COLO829 (cell line): ENCODE measurements at places on chromosomes 2 and 18.

DNA sequence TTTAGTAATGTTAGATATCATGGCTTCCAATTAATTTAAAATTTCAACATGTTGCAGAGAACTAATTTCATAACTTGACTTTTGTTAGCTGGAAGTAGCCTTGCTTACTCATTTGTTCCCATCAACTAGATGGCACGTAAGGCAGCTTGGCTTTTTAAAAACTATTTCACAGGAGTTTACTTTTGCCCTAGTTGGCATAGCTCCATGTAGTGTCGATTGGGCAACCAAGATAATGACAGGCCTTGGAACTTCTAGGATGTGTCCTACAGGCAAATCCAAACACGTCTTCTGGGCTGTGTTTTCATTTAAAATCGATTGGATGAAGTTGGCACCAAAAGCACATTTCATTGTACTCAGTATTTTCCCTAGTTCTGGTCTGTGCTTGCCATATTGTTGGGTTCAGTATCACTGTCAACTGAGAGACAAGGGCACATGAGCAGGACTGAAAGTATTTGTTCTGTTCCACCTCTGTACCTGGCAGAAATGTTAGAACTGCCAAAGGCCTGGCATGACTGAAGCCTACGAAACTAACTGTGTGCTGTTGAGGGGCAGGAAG is 29.4 kb downstream of the HADHB start:
- no peak for DNase-seq

- DNase-seq = no peak
These were observed 92.9 kb downstream of the TXNL1 start for GRCh38 chr18:56545464-56545863.

DNA sequence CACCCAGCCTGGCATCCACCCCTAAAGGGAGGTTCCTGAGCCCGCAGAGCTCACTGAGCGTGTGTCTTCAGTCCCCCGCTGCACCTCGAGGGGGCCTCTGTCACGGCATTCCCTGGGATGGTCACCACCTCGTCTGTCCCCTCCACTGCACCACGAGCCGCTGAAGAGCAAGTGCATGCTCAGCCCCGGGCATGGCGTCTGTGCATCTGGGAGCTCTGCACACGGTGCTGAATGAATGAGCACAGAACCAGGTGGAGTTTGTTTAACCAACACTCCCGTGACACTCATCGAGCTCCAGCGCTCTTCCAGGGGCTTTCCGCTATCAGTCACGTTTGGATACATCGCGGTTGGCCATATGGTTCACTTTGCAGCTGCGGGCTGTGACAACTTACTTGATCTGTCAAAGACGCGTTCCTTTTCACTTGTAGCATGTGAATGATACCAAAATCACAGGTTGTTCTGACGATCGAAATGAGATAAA is 9.2 kb downstream of the ALLC start:
- DNase-seq = no peak

GRCh38 chr2:216687646-216688045 is 7.7 kb downstream of the IGFBP5 start:
- no peak for DNase-seq

- no peak for DNase-seq
These were observed 203.7 kb downstream of the TMEM163 start for GRCh38 chr2:134515137-134515536.

- DNase-seq = no peak
These were observed 10.8 kb upstream of the ATL2 start for GRCh38 chr2:38387887-38388286.

- DNase-seq = no peak
These were observed 58.9 kb downstream of the INPP4A start for GRCh38 chr2:98503481-98504105.

DNA sequence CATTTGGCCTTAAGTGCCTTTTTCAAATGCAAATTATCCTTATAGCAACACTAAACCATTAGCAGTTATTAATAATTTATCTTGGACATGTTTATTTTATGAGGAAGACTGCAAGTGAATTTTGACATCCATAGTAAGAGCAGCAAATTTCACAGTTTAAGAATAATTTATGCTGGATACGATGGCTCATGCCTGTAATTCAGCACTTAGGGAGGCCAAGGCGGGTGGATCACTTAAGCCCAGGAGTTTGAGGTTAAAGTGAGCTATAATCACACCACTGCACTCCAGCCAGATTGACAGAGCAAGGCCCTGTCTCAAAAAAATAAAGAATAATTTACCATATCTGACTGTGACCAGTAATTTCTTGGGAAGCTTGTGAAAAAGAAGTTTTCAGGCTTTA is 286.2 kb downstream of the TMX3 start:
- no peak for DNase-seq

GRCh38 chr2:33535421-33535820 is 59.0 kb downstream of the RASGRP3 start:
- no peak for DNase-seq

GRCh38 chr2:155391613-155392130 is 693.2 kb downstream of the KCNJ3 start:
- DNase-seq = no peak

DNA sequence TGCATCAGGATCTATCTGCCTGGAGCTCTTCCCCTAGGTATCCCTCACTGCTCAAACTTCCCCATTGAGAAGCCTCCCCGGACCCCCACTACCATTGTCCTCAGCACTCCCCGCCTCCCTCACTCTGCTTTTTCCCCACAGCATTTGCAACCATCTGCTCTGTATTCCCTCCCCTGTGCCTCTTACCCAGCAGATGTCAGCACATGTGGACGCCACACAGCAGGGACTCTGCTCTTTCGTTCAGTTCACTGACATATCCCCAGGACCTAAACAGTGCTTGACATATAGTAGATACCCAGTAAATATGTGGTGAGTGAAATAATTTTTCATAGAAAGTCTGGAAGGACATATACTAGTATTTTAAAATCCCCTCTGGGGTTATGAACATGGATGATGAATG is 101.1 kb downstream of the TMEM247 start:
- DNase-seq = no peak

DNA sequence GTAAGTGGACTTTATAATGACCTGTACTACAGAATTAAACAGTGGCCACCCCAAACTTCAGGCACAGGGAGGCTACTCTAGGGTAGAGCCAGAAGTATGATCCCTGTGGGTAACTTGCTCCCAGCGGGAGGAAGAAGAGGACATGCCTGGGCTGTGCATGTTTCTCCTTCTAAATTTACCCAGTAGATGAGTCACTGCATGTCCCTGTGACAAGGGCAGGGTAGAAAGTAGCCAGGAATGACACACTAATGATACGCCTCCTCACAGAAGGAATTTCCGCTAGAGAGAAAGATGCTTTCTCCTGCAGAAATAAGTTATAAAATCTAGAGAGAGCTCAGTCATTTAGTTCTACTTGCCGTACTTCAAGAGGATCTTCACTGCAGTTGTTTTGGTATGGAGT is 7.5 kb downstream of the ACYP2 start:
- peak; percentile 40 for DNase-seq

- no peak for DNase-seq
These were observed 149.1 kb upstream of the MYCN start for GRCh38 chr2:15791294-15791693.

- DNase-seq = no peak
These were observed 8.1 kb downstream of the VIT start for GRCh38 chr2:36704475-36705150.

DNA sequence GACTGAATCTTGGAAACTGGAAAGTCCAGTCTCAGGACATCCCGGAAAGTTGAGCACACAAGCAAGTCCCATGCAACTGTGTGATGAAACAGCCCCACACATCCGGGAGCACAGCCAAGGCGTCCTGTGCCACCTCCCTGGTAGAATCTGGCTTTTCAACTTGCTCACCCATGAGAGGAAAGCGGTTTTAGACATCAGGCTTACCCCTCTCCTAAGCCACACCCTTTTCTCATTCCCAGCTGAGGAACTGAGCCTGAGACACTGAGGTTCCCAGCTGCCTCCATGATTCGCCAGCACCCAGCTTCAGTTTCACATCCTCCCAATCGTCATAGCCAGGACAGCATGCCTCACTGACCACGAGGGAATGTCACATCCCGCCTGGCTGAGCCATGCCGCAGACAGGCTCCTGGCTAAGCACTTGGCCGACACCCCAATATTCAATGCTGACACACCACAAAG is 60.3 kb downstream of the STEAP3 start:
- no peak for DNase-seq

DNA sequence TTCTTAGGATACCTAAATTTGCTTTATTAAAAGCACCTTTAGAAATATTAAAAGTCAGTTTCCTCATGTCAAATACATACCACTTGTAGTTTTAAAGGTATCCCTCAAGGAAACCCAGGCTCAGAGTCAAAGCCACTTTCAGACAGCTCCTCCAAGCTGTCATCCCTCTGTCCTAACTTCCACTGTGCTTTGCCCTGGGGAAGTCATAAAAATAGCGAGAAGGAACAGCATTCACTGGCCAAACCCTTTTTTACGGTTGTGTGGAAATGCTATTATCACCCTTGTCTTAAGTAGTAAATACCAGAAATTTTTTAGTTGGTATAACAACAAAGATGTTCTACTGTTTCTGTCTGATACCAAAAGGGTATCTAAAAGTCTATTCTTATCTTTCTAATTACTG is 680.5 kb downstream of the ZEB2 start:
- no peak for DNase-seq

DNA sequence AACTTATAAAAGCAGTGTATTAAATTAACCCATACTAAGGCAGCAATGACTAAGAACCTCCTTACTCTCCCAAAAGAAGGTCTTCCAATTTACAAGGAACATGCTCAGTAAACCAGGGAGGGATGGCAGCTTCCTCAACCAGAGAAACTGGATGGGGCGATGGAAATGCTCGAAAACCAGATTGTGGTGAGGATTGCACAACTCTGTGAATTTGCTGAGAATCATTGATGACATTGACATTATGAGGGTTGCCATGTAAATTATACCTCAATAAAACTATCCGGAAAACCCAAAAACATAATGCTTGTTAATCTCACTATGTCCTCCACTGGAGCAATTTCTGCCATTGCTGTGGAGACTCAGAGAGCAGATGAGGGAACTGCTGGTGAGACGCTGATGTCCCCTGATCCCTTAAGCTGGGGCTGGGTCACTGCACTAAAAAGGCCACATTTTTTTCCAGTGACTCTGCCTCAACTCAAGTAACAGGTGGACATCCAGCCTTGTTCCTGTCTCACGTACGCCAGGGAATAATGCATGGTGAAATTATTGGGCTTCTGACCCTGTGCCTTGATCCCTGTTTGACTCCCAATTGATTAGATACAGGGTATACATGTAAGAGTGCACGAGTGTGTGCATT is 288.3 kb downstream of the CYP26B1 start:
- DNase-seq = no peak

- no peak for DNase-seq
These were observed 1608.3 kb upstream of the ZEB2 start for GRCh38 chr2:146128216-146128615.

DNA sequence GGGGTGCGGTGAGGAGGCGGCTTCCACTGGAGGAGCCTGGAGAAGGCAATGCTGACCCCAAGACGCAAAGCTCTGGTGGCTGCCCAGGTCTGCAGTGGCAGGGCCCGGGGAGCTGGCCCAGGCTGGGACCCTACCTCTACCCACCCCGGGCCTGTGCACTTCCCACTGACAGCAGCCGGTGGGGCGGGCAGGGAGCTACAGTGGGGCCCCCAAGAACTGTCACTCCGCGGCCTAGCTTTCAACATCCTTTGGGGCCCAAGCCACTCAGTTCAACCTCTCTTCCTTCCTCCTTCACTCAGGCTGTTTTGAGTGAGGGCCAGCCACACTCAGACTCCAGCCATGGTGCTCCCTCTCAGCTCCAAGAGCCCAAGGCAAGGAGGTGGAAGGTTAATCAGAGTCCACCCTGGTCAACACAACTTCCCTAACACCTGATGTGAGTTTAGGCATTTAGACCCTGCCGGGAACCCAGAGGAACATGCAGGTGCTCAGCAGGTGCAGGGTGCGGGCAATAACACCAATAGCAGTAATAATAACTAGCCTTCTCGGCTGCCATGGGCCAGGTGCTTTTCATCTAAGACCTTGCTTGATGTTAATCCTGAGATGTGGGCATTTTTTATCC is 93.6 kb downstream of the ZFP36L2 start:
- no peak for DNase-seq

DNA sequence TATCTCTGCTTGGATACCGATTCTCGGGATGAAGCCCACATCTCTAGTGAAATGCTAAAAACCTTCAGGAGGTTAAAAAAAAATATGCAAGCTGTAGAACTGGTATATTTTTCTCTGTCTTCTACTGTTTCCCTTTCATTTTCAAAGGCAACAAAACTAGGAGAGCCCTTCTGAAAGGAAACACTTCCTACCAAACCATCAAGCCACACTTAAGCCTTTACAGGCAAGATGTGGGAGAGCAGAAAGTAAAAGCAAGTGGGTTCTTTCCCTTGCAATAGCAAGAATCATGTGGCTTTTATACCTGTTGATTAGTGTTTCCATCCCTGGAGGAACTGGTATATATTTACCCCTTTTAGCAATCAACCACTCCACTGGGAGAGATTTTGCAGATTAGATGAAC is 147.9 kb upstream of the ACAA2 start:
- DNase-seq = no peak

- no peak for DNase-seq
These were observed 1.4 kb downstream of the RAB11FIP5 start for GRCh38 chr2:73111073-73112025.

DNA sequence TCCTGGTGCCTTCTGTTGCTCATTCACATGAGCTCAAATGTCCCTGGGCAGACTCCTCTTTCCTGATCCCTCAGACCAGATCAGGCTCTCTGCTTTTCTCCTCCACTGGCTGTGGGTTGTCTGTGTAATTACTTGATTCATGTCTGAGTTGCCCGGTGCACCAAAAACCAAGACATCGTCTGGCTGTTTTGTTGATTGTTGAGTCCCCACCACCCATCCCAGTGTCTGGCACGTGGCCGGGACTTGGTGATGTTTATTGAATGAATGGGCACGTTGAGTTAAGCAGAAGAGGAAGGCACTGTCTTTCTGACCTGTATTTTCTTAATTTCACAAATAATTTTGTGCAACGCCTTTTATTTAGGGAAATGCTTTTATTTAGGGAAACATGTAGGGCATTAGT is 499.1 kb upstream of the HS6ST1 start:
- no peak for DNase-seq

- no peak for DNase-seq
These were observed 69.5 kb downstream of the C1D start for GRCh38 chr2:67993329-67993728.

- DNase-seq = no peak
These were observed 918 bp upstream of the NABP1 start for GRCh38 chr2:191676790-191677645.

GRCh38 chr2:105071379-105071778 is 33.5 kb downstream of the MRPS9 start:
- DNase-seq = no peak

DNA sequence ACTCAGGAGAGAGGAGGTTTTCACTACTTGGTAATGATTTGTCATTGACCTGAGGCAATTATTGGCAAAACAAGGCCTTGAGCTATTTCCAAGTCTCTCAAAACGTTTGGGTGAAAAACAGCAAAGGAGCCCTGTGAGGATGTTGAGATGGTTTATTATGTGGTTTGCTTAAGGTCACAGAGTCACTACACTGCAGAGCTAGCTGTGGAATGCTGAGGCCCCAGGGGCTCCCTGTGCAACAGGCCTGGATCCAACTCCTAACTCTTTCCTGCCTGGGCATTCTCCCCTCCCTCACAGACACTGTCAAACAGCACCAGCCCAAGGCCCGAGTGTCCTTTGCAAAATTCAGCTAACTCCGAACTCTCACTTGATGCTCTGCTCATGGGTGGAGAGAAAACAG is 754.6 kb upstream of the SOX11 start:
- DNase-seq = no peak
